Dermis blood vessel endothelial cell (primary cell): ENCODE measurements at places on chromosomes 5 and 9.

DNA sequence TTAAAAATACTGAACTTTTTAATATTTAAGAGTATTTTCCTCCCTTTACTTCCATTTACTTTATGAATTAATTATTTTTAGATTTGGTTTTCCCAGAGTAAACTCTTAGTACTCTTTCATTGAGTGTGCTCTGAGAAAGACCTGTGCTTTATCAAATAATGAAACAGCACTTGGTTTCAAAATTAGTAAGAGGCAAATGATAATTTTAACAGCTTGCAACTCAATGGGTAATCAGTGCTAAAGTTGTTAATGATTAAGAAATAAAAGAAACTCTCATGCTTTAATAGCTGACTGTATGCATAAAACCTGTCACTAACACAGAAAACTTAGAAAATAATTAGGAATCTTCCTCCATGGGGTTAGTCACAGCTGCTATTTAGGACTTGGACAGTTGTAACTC is 244.4 kb downstream of the RFX3 start:
- no peak for DNase-seq

DNA sequence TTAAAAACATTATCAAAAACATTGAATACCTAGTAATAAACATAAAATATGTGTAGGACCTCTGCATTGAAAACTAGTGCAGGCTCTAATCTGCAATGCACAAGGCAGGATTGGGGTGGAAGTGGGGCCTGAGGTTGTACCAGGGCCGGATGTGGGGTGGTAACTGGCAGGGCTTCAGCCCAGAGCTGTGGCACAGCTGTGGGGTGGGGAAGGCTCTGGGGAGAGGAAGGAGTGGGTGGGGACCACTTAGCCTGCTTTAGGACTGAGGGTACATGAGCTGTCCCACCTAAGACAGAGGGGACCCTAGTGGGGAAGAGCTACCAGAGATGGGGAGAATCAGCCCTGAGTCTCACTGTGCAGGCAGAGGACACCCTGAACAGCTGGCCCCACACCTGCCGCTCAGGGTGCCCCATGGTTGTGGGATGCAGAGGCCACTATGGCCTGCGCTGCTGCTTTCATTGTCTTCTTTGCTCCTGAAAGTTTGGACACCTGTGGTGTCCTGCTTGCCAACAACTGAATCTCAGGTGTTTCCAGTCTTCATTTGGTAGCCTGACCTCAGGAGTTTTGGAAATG is 311.4 kb downstream of the TLE4 start:
- no peak for DNase-seq

- DNase-seq, result peak; percentile 90
These were observed 65.0 kb downstream of the PKD2L2 start for GRCh38 chr5:137954131-137954879.

DNA sequence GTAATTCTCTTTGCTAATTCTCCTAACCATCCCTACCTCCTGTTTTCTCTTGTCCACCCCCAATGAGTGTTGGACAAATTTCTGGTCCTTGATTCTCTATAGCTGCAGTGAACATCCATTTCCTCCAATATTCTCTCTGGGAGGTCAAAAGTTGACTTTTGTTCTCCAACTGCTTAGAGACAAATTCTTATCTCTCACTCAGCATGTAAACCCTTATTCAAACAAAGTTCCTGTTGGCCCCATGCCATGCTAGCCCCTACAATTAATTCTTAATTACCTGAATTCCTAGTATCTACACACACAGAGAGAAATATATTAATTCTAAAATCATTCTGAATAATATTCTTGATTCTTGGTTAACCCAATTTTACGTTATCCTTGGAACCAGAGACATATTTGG is 472.9 kb upstream of the ACTBL2 start:
- DNase-seq, result peak; percentile 51

- DNase-seq, result peak; percentile 85
These were observed 2.4 kb downstream of the SMARCA2 start for GRCh38 chr9:2017331-2018161.

DNA sequence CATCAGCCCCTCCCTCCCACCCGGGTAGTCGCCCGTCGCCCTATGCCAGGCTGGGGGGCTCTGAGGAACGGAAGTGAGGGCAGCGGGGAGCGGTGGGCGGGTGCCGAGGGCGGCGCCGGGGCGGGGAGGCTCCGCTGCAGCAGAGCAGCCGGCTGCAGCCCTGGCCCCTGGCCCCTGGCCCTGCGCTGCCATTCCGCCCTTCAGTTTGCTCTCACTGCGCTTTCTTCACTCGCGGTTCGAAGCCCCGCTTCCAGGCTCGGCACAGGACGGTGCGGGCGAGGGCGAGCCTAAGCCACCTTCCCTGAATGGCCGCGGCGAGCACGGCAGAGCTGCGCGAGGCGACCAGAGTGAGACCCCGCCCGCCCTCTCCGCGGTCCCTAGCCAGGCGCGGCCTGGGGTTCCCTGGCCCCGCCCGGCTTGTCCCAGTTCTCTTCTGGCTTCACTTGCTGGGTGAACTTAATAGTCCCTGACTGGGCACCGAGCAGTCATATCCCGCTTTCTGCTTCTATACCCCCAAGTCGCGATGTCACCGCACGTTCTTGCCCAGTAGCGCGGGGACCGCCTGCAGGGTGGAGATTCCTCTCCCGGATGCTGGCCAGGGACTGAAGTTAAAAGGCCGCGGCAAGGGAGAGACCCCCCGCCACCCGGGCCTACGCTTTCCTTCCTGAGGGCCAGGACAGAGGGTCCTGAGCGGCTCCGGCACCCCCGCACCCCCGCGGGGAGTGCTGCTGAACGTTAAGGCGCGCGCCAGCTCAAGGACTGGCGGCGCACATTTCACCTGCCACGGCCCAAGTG is 623 bp upstream of the TRIM36 start:
- peak; percentile 53 for DNase-seq

- DNase-seq, result peak; percentile 35
These were observed 536 bp upstream of the COMMD10 start for GRCh38 chr5:116084287-116084691.

DNA sequence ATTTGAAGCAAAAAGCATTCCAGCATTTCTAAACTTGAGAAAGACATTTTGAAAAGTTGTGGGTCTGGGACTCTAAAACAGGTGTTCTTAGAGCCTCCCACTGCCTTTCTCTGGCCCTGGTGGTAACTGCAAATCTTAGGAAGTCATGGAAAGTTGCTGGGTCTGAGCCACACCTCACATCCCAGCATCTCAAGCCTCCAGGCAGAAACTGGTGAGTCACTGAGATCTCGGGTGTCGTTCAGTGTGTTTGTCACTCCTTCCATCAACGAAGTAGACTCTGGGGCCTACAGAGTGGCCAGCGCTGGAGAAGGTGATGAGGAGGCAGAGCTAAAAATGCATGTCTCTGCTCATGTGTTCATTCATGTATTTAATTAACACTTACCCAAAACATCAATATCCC is 59.6 kb upstream of the C5orf58 start:
- DNase-seq, result no peak

DNA sequence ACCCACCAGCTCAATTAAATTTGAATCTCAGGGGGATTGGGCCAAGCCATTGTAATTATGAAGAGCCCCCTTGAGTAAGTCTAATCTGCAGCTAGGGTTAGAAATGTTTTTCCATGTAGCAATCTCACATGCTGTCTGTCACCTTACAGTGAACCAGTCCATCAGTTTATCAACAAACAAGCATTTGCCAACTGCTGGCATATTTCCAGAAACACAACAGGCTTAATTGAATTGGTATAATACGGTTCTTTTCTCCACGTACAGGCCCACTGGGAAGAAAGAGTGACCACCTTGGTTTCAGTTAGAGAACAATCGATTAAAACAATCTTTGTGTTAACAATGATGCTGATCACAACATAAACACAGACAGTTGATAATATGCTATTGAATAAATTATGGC is 67.4 kb downstream of the NSUN2 start:
- no peak for DNase-seq

GRCh38 chr9:130185490-130186031 is 13.4 kb downstream of the NCS1 start:
- no peak for DNase-seq
